ENCODE measurements at places on chromosomes 11 and 22.

DNA sequence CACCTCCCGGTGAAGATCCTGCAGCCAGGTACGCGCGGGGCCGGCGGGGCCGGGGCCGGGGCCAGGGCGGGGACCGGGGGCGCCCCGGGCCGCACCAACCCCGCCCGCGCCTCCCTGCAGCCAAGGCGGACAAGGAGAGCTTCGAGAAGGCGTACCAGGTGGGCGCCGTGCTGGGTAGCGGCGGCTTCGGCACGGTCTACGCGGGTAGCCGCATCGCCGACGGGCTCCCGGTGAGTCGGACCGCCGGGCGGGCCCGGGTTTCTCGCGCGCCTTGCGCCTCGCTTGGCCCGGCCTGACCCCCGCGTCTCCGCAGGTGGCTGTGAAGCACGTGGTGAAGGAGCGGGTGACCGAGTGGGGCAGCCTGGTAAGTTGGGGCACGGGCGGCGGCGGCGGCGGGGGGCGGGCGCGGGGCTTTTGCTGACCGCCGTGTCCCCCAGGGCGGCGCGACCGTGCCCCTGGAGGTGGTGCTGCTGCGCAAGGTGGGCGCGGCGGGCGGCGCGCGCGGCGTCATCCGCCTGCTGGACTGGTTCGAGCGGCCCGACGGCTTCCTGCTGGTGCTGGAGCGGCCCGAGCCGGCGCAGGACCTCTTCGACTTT is 531 bp downstream of the PIM3 start:
- H3K27me3 ChIP-seq: no peaks in the 10 kb centered on the region
- peak overlapping the region; percentile 62 for H3K4me3 ChIP-seq
- peak overlapping the region; percentile 97 for H3K27ac ChIP-seq

DNA sequence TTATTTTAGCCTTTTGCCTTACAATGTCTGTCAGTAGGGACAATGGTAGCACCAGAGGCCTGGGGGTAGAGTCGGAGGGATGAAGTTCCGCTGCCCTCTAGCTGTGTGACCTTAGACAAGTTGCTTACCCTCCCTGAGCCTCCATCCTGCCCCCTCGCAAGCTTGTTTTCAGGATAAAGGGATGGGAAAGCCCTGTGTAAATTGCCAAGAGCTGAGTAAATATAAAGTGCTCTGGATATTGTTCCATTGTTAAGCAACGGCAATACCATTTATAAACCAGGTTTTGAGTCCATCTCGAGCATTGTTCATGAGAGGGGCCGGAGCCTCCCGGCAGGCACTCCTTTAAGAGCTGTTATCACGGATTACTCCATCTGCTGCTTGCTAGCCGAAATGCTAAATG is 72.9 kb downstream of the ZBTB16 start:
- no peaks in the 10 kb centered on the region for H3K27me3 ChIP-seq
- H3K4me3 ChIP-seq: no peak overlapping the region
- no peak for DNase-seq
- H3K4me1 ChIP-seq: no peaks in the 10 kb centered on the region

DNA sequence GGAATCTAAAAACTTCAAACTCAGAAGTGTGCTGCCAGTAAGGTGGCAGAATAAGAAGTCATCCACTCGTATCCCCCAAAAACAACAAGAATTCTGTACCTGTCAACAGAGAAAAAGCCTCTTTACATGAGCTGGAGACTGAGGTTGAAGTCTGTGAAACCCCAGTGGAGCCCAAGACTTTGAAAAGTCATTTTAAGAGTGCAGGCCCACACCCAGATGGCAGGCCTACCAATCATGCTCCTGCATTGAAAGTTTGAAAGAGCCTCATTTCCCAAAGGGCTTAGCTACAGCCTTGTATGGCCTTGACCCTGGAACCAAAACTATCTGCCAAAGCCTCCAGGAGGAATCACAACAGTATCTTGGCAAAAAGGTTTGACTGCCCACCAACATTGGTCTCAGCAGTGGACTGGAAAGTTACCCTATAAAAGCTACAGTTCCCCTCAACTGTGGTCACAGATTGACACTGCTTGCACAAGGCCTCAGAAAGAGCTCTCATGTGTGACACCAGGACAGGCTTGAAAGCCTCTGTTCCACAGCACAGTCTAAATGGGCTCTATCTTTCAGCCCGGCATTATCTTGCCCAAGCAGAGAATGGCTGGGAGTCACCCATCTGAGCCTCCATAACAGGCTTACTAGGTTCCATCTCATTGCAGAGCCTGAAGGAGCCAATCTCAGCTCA is 47.7 kb downstream of the SLC22A9 start:
- no peak overlapping the region for H3K27ac ChIP-seq
- DNase-seq: no peak
- no peaks in the 10 kb centered on the region for H3K36me3 ChIP-seq
- peaks cover 15% of the 10 kb centered on the region for H3K4me1 ChIP-seq

- H3K4me3 ChIP-seq: no peak overlapping the region
- no peaks in the 10 kb centered on the region for H3K36me3 ChIP-seq
- H3K27me3 ChIP-seq: no peaks in the 10 kb centered on the region
- H3K27ac ChIP-seq: no peak overlapping the region
- DNase-seq: no peak
Observed at GRCh38 chr11:29826878-29827277, 190.0 kb downstream of the KCNA4 start.

- peaks cover 29% of the 10 kb centered on the region for H3K27me3 ChIP-seq
- H3K4me1 ChIP-seq: peaks cover 12% of the 10 kb centered on the region
- no peaks in the 10 kb centered on the region for H3K36me3 ChIP-seq
- H3K4me3 ChIP-seq: no peak overlapping the region
Observed at GRCh38 chr11:1699771-1700170, 2.8 kb downstream of the KRTAP5-6 start.

GRCh38 chr22:46590334-46590733 is 29.9 kb upstream of the GRAMD4 start:
- no peak overlapping the region for H3K4me3 ChIP-seq
- H3K27me3 ChIP-seq: peaks cover 11% of the 10 kb centered on the region
- H3K36me3 ChIP-seq: no peaks in the 10 kb centered on the region
- no peak overlapping the region for H3K27ac ChIP-seq

GRCh38 chr22:32319861-32320406 is 37.7 kb upstream of the RFPL3 start:
- no peak for DNase-seq
- H3K4me1 ChIP-seq: no peaks in the 10 kb centered on the region
- H3K4me3 ChIP-seq: no peak overlapping the region
- H3K27me3 ChIP-seq: no peaks in the 10 kb centered on the region
- H3K27ac ChIP-seq: no peak overlapping the region

- no peaks in the 10 kb centered on the region for H3K27me3 ChIP-seq
- H3K4me1 ChIP-seq: no peaks in the 10 kb centered on the region
- H3K4me3 ChIP-seq: no peak overlapping the region
- H3K36me3 ChIP-seq: no peaks in the 10 kb centered on the region
Observed at GRCh38 chr11:122646549-122647340, 8.8 kb upstream of the UBASH3B start.

DNA sequence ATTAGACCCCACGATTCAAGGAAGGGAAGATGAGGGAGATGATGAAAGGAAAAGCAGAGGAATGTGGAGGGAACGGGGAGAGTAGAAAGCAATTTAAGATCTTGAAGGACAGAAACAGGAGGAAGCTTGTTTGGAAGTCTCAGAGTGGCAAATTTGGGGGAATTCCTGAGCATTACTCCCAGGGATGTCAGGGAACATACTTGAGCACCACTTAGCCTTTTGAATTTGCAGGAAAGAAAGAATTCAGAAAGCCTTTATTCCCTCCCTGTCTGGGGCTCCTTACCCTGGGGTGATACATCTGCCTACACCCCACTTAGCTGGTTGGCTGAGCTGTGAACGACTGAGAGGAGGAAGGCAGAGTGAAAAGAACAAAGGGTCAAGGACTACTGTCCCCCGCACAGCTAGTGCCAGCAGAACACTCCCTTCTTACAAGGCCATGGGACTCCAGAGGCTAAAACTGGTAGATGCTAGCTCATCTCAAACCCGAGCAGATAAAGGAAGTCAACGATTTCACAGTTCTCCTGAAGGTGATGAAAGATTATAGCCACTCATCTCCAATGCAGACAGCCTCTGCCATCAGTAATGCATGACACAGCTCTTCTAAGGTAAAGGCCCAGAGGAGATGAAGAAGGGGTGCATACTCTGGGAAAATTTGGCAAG is 84.0 kb upstream of the AKIP1 start:
- DNase-seq: no peak
- no peaks in the 10 kb centered on the region for H3K36me3 ChIP-seq

GRCh38 chr11:16809886-16810668 is 71.6 kb downstream of the C11orf58 start:
- H3K4me1 ChIP-seq: no peaks in the 10 kb centered on the region
- no peak overlapping the region for H3K27ac ChIP-seq
- H3K27me3 ChIP-seq: no peaks in the 10 kb centered on the region

GRCh38 chr11:78424334-78425270 is 7.0 kb upstream of the GAB2 start:
- peaks cover under 1% of the 10 kb centered on the region for H3K4me1 ChIP-seq
- no peak for DNase-seq
- H3K27me3 ChIP-seq: no peaks in the 10 kb centered on the region

DNA sequence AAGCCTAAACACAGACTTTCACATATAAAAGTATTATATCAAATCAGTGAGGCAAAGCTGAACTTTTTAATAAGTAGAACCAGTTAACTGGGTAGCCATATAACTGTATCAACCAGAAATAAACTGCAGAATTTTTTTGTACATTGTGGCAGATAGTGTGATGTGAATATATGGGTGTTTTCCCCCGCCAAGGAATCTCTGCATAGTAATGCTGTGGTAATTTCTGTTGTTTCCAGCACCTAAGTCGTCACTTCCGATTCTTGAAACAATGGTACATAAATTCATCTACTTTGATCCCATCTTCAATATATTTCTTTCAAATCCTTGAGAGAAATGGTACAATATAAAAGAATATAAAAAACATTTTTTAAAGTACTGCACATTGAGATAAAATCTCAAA is 39.6 kb downstream of the NARS2 start:
- no peaks in the 10 kb centered on the region for H3K4me1 ChIP-seq
- H3K27ac ChIP-seq: no peak overlapping the region
- H3K27me3 ChIP-seq: no peaks in the 10 kb centered on the region
- no peak overlapping the region for H3K4me3 ChIP-seq
- DNase-seq: no peak

DNA sequence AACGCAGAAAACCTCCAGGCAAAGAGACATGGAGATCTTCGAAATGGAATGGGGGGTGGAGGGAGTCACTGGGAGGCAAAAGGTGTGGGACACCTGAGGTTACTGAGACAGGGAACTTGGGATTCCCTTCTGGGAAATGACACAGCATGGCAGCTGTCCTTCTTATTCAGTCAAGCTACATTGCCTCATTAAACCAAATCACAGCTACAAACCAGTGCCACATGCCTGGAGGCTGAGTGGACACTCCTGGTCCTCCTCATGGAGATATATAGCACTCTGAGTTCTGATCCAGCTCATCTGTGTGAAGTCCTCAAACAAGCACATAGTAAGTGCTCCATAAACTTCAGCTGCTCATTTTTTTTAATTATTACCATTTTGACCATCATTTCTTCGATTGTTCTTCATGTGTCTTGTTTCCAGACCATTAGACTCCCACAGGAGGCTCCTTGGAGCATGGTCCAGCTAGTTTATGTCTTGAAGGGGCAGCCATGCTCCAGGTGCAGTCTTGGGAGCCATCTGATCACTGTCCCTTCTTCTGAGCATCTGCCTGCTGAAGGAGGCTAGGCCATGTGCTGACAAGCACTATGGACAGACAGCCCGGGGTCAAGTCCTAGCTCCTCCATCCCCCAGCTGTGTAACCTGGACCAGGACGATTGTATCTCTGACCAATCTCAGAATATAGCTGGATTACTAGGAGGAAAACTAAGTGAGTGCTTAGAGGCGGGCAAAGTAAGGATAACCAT is 9.7 kb upstream of the FXYD2 start:
- no peaks in the 10 kb centered on the region for H3K27me3 ChIP-seq
- DNase-seq: no peak
- no peak overlapping the region for H3K4me3 ChIP-seq
- no peak overlapping the region for H3K27ac ChIP-seq
- no peaks in the 10 kb centered on the region for H3K36me3 ChIP-seq

DNA sequence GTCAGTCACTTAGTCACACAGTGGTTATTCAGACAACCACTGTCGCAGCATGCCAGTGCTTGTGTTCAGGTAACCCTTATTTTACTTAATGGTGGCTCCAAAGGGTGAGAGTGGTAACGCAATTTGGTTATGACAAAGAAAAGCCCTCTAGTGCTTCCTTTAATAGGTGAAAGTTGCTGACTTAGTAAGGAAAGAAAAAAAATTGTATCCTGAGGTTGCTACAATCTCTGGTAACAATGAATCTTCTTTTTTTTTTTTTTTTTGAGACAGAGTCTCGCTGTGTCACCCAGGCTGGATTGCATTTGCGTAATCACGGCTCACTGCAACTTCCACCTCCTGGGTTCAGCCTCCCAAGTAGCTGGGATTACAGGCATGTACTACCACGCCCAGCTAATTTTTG is 64.5 kb downstream of the C11orf91 start:
- no peaks in the 10 kb centered on the region for H3K27me3 ChIP-seq
- no peaks in the 10 kb centered on the region for H3K4me1 ChIP-seq
- H3K27ac ChIP-seq: no peak overlapping the region
- DNase-seq: no peak

DNA sequence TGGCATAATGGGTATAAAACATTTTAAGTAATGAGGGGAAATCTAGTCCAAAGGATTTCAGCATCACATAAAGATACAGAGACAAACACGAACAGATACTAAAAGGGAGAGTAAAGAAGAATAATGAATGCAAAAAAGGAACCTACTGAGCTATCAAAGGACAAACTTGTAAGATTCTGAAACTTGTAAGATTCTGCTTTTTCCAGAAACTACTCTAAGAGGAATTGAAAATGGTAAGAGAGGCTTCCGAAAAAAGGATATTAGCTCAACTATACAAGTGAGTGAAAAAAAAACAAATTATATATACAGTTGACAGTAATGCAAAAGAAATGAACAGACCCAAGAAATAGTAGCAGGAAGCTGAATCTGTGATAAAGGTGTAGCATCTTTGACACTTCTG is 37.7 kb downstream of the POLD3 start:
- DNase-seq: no peak
- H3K27ac ChIP-seq: no peak overlapping the region
- H3K4me1 ChIP-seq: no peaks in the 10 kb centered on the region
- H3K27me3 ChIP-seq: no peaks in the 10 kb centered on the region
